ENCODE measurements at places on chromosomes 7 and 10.

DNA sequence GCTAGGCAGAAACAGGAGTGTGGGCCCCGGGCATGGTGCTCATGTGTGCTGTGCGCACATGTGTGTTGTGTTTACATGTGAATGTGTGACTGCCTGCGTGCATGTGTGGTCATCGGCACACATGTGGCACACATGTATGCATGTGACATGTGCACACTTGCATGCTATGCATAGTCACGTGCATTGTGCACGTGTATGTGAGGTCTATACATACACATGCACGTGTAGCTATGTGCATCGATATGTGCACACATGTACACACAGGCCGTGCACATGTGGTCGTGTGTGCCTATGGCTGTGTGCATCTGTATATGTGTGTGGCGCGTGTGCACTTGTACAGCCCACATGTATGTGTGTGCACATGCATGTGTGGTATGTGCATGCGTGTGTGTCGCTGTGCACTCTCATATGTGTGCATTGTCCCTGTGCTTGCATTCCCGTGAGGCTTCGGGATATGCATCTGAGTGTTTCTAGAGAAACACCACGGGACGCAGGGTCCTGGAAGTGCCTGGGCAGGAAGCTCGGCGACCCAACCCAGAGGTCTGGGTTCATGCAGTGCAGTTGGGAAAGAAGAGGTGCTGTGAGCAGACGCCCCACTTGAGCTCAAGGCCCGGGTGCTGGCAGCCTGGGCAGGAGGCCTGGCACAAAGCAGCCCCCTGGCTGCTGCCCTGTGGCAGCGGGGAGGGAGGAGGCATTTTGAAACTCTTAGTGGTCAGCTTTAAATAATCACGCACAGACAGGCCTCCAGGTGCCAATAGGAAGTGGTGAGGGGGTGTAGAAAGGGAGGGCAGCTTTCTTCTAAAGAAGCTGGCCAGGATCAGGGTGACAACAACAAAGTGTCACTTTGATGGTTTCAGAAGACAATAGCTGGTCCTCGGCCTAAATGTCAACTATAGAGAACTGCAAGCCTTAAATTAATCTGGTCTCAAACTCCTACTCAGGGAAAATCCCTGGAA, 410.0 kb upstream of the MGMT start:
- no peak for DNase-seq

- no peak for DNase-seq
Measured at GRCh38 chr10:111725050-111725449, 458.5 kb downstream of the GPAM start.

DNA sequence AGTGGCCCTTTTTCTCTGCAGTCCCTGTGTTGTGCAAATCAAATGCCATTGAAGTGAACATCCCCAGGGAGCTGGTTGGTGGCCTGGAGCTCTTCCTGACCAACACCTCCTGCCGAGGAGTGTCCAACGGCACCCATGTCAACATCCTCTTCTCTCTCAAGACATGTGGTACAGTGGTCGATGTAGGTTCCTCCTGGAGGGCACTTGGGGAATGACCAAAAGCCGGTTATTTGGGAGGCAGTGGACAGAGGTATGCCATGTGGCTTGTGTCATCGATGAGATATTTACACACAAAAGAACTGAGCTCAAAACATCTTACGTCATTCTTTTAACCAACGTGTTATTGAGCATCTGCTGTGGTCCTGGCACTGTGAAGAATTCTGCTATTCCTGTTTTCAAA, 19.7 kb downstream of the OIT3 start:
- no peak for DNase-seq

DNA sequence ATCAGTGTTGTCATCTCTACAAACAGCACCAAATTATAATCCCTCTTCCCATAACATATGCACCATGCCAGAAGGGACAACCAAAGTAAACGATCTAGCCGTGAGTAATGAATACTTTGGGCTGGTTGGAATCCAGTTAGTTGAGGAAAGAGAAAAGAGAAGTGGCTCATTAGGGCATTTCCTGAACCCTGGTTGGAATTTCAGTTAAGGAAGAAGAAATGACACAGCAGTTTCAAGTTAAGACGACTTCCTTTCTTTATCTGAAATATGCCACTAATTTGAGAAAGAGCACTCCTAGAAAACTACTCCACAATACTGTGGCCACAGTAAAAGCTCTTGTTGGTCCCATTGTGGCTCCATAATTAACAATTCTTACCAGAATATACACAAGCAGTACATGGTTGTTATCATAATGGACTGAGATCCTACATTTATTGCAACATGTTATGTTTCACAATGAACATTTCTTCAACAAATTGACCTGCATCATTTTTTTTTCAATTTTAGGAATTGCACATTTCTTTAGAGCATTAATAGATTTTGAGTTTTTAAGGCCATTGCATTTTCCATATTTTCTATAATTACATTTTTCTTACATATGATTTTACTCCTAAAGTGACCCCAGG, at the start of gene TFEC:
TFEC (minus strand) TSS at position 113 of the 626 bp plus-strand sequence. CDS start 46,322 bp downstream, outside the sequence.
- DNase-seq: no peak

GRCh38 chr10:28928484-28928883, 251.2 kb downstream of the BAMBI start:
- no peak for DNase-seq

DNA sequence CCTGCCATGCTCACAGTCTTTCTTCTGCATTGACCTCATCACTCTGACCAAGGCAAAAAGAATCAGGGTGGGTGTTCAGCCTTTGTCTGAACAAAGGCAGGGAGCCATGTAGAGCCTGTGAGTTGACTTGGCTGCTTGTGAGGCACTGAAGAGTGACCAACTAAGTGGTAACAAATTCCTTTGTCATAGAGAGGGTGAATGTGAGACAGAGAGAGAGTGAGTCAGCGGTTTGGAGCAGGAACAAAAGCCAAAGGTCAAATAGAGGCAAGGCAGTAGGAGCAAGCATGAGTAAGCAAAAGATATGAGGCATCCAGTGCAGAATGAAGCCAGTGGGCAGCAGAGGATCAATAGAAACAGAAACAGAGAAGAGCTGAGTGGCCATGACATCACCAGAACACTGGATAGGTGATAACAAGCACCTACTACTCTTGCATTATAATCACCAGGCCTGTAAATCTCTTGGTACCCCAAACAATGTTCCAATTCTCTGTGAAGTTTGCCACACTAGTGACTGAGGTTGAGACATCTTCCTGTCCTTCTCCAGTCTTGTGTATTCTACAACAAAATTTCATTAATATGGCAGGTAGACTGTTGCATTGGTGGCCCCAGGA, 116.2 kb upstream of the LAMB4 start:
- peak; percentile 70 for DNase-seq

- DNase-seq: no peak
Measured at GRCh38 chr10:99700649-99701048, 31.3 kb downstream of the COX15 start.

DNA sequence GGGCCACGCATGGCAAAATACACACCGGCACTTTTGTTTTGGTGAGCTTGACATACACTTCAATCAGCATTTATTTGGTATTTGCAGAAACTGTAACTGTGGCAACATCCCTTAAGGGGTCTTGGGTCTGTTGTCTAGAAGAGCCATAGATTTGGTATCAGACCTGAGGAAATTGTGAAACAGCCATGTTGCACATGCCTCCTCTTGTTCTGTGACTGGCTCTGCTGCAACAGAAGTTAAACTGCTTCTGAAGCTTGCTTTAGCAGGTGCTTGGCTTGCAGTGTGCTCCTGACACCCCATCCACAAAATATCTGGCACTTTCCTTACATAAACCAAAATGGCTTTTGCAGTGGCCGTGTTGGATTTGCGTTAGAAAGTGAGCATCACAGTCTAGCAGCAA, 247.3 kb downstream of the GATA3 start:
- DNase-seq: no peak

DNA sequence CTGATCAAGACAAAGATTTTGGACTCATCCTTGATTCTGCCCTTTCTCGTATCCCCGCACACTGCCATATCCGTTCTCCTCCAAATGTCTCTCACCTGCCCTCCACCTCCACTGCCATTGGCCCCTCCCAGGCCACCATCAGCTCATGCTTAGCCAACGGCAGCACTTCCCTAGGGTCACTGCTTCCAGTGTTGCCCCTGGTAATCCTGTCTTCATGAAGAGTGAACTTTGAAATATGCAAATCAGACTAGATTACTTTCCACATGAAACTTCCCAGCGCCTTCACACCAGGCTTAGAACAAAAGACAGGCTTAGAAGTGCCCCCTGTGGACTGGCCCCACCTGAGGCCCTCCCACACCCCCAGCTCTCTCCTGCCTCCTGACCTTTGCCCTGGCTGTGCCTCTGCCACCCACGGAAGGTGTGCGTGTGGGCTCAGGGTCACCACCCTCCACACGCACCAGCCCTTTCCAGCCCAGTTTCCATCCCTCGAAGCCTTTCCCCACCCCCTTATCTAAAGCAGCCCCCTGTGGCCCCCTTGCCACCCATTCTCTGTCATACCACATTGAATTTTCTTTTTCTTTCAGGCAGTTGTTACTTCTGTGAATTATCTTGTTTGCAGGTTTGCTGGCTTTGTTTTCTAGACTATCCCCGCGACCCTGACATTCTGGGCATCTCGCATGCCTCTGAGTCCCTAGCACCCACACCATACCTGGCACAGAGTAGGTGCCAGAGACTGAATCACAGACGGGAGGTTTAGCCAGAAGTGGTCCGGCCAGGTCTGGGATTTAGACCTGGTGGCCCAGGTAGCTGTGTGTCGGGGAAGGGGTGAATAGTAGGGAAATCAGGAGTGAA, 26.8 kb upstream of the C10orf53 start:
- no peak for DNase-seq

- no peak for DNase-seq
Measured at GRCh38 chr10:65846541-65846940, 1079.3 kb upstream of the LRRTM3 start.

DNA sequence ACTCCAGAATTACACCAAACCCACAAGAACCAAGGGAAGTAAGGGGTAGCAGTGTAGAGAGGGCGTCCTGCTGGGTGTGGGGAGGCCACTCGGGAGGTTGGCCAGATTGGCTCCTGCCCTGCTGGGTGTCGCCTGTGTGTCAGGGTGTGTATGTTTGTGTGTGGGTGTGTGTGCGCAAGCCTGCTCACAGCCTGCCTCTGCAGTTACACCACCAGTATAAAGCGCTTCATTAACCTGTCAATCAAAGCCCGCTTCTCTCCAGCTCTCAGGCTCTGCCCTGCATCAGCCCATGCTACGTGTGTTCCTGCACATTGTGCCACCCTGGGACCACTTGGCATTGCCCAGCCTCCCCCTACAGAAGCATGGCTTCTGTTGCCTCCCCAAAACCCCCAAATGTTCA, 83.3 kb upstream of the PAX2 start:
- DNase-seq: no peak

DNA sequence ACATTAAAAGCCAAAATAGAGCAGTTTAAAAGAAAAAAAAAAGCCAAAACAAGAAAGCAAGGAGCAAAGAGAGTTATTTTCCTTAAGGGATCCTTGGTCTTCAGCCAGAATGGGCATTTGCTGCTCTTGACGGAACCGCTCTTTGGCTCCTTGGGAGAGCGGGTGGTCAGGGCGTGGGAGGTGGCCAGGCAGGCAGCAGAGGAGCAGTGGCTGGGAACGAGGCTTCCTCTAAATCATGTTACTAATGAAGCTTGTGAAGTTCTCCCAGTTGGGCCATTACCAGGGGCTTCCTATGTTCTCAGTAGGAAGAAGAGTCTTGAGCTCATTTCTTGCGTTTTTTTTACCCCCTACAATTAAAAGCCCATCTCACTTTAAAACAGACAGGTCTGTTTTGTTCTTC, 116.6 kb downstream of the DOCK1 start:
- DNase-seq: no peak

DNA sequence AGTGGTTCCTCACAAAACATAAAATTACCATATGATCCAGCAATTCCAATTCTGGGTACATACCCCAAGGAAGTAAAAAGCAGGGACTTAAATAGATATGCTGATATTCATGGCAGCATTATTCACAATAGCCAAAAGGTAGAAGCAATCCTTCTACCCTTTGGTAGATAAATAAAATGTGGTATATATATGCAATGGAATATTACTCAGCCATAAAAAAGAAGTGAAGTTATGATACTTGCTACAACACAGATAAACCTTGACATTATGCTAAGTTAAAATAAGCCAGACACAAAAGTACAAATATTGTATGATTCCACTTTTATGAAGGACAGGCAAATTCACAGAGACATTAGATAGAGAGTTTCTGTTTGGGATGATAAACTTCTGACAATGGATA, 13.3 kb downstream of the JMJD1C start:
- no peak for DNase-seq

- no peak for DNase-seq
Measured at GRCh38 chr10:120503689-120504088, 46.7 kb downstream of the PLPP4 start.
